ENCODE measurements at places on chromosomes 2 and 18.

- no peak for DNase-seq
Measured at GRCh38 chr2:242001853-242002252, 132.3 kb downstream of the RTP5 start.

DNA sequence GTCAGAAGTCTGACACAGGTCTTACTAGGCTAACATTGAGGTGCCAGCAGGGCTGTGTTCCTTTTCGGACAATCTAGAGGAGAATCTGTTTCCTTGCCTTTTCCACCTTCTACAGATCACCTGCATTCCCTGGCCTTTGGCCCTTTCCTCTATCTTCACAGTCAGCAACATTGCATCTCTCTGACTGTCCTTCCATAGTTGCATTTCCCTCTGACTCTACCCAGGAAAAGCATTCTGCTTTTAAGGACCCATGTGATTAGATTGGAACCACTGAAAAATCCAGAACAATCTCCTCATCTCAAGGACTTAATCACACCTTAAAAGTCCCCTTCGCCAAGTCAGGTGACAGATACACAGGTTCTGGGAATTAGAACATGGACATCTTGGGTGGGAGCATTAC lies 181.5 kb downstream of the SLC8A1 start:
- no peak for DNase-seq

DNA sequence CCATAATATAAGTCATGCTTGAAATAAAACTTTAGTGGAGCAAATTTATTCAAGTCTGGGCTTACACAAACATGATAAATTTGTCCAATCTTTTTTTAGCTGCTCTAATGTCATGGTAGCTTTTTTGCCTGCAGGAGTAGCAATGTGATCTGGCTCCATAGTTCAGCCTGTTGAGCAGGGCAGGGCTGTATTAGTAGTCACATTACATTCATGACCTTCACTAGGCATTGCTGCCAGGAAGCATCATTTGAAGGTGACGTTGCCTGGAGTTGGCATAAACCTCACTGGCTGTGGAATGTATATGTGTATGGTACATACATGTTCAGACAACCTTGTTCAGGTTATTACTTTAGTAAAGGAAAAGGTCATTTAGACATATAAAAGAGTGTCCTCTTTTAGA lies 76.6 kb downstream of the CCDC85A start:
- DNase-seq: no peak

- DNase-seq: no peak
Measured at GRCh38 chr18:63980027-63980426, 10.1 kb downstream of the SERPINB8 start.

GRCh38 chr2:124267794-124268193 lies 242.7 kb downstream of the CNTNAP5 start:
- DNase-seq: no peak

DNA sequence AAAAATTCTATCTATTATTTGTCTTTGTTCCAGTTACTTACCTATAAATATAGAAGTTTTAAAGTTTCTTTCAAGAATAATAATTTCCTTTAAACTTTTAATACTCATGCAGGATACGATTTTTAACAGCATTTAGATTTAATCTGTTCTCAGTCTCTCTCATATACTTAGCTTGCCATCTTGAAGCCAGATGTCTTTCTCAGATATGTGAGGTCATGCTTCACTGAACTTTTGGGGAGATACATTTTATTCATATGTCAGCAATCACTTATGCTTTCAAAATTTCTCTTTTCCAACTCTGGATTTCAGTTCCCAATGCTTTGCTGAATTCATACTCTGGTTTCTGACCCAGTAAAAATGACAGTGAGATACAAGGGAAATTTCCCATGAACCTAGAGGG lies 66.5 kb upstream of the CCDC178 start:
- DNase-seq: no peak

GRCh38 chr18:69491576-69491975 lies 90.9 kb downstream of the DOK6 start:
- no peak for DNase-seq

DNA sequence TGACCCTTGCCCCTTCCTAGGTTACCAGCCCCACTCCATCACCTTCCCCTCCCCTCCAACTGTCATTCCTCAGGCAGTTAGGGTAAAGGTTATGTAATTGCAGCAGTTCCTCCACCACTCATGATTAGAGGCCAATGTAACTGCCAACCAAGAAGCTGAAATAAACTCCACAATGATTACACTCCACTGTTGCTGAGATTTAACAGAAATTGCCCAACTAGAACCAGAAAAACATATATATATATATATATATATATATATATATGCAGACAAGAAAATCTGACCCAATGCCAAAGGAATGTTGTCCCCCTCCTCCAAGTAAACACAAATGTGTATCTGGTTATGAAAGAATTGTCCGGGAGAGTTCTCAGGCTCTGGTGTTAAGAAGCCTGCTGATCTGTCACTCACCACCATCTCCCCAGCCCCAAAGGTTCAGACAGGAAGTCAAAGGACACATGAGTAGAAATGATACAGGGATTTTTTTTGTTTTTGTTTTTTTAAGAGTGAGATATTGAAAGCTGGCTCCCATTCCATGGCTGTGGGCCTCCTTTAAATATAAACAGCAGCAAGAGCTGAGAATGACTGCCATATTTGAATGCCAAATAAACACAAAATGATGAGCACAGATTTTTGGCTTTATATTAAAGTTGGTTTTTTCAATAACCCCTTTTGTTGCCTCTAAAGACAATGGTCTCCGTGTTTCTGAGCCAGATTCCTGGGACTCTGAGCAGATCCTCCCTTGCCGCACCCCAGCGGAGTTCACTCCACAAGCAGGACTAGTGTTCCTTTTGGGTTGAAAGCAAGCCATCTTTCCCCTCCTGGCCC lies 127.2 kb upstream of the MAPRE2 start:
- DNase-seq: peak; percentile 46

DNA sequence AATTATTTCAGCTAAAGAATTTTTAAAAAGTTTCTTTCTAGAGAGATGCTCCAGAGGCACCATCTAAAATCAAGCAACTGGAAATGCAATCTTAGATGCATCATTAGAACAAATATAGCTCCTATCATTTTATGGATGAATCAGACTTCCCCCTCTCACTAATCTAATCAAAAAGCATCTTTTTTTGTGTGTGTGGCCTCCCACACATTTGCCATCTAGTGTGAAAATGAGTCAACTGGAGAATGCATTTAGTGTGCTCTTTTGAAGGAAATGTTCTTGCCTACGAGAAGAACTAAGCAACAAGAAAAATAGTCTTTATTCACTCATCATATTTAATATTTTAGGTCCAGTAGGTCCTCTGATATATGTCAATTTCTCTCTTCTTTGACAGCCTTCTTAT lies 39.5 kb upstream of the FIGN start:
- DNase-seq: peak; percentile 36

- no peak for DNase-seq
Measured at GRCh38 chr2:205744074-205744591, 61.8 kb downstream of the NRP2 start.

DNA sequence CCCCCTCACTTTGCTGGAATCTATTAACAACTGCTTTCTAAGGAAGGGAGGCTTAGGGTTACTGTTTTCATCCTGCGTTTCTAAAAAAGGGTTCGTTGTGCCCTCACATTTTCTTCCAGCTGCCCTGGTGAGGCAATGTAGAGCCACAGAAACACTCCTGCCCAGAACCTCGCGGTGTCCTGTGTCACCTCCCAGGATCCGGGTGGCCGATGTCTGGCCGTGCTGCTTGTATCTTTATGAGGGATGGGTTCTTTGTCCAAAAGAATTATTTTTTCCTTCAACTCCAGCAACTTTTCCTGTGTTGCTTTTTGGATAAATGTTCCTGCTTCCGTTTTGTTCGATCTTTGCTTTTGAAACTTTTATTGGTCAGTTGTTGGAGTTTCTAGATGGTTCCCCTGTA lies 291.8 kb upstream of the HS6ST1 start:
- DNase-seq: no peak

DNA sequence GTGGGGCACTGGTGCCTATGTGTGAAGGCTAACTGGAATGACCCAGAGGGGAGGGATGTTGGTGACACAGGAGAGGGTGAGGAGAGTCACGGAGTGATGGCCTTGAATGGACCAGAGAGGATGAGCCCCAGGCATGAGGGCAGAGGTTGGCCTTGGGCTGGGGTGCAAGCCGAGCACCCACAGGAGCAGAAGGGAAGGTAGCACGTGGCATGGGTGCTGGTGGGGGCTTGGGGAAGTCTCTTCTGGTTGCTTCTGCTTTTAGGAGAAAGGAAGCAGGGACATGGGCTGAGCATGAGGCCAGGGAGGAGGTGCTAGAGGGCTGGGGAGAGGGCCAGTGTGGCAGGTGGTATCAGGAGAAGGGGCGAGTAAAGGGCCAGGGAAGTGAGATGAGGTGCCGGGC lies 183.8 kb downstream of the DYSF start:
- no peak for DNase-seq

DNA sequence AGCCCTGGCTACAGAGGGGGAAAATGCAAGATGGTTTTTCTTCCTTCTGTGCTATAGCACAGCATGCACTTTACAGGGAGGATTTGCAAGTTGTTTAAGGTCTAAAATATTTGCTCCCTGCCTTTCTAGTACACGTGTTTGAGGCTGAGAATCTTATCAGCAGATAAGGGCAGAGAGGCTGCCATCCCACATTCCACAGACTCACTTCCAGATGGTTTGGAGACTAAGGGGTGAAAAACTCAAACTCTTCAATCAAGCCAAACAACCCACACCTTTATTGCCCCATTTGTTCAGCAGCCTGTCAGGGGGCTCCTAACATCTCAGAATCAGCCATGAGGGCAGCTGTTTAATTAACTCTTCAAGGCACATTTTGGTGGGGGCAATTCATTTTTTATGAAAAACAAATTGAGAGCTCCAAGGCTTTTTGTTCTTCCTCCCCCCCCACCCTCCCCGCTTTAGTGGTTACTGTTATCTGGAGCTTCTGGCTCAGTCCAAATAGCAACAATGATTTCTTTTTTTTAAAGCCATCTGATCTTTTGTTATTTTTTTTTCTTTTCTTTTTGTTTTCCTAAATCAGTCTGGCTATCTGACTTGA lies 242.6 kb upstream of the NT5C1B start:
- no peak for DNase-seq

DNA sequence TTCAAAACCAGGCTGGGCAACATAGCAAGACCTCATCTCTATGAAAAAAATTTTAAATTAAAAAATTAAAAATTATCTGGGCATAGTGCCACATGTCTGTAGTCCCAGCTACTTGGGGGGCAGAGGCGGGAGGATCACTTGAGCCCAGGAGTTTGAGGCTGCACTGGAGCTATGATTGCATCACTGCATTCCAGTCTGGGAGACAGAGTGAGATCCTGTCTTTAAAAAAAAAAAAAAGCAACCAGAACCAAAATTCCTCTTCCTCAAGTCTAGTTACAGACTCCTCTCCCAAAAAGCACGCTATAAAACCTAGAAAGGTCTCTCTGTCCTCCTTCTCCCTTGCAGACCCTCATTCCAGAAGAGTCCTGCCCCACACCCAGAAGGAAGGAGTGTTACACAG lies 23.9 kb downstream of the TNFAIP6 start:
- DNase-seq: peak; percentile 48

DNA sequence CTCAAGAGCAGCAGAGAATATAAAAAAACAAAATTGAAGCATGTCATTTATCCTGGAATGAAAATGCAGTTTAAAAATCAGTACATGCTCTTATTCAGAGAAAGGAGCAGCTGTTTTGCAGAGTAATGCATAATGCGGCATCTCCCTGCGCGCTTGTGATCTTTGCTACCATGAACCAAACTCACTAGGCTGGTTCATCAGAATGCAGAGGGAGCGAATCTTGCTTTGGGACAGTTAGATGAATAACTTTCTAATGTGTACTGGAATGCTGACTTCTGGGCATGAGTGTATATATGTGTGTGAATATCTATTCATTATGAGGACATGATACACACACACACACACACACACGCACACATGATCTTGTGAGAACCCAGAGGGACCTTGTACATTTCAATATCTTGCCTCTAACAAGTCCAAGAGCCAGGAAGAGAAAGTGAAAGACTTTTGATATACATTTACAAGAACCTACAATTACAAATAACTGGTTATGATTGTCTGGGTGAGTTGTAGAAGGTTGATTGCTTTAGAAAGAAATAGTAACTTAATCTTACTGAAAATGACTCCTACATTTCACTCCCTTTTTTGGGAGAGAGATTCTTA lies 54.1 kb upstream of the THOC1 start:
- DNase-seq: no peak

DNA sequence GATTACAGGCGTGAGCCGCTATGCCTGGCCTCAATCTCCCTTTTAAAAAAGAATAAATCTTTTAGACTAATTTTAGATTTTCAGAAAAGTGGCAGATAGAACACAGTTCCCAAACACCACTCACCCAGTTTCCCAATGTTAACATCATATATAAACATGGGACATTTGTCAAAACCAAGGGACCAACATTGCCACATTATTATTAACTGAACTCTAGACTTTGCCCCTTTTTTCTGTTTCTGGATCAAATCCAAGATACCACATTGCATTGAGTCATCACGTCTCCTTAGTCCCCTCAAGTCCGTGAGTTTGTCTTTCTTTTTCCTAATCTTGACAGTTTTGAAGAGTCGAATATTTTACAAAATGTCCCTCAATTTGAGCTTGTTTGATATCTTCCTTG lies 2.4 kb downstream of the C2orf42 start:
- DNase-seq: no peak

- no peak for DNase-seq
Measured at GRCh38 chr2:62858231-62858832, 152.8 kb downstream of the EHBP1 start.

- DNase-seq: no peak
Measured at GRCh38 chr18:23872701-23873550, 141.6 kb upstream of the TTC39C start.

- DNase-seq: peak; percentile 47
Measured at GRCh38 chr2:175414882-175415487, 233.5 kb upstream of the ATP5MC3 start.

- DNase-seq: no peak
Measured at GRCh38 chr2:231726276-231726675, 18.0 kb downstream of the PTMA start.
